RWPE2 (cell line): ENCODE measurements at places on chromosomes 16 and 17.
A peak's percentile ranks its signal among the peaks of the same experiment; 100 is the strongest.

- DNase-seq: no peak
Observed at GRCh38 chr17:27567563-27567859, 63.5 kb upstream of the LGALS9 start.

DNA sequence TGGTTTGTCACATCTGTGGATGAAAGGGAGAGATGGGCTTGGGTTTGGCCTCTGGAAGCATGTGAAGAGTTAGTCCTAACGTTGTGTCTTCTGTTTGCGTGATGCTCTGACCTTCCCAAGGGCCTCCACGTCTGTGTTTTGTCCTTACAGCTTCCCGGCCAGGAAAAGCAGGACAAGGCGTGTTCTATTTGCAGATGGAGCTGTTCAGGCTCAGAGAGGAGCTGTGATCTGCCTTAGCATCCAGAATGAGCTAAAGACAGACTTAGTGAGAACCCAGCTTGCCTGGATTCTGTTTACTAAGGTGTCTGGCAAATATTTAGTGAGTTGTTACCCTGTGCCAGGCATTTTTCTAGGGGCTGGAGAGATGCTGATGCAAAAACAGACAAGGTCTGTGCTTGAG, 282.1 kb downstream of the CBLN1 start:
- DNase-seq: no peak

- DNase-seq: no peak
Observed at GRCh38 chr17:59626756-59627155, 7.1 kb downstream of the CLTC start.

- no peak for DNase-seq
Observed at GRCh38 chr16:46882304-46882939, 1.7 kb upstream of the GPT2 start.

DNA sequence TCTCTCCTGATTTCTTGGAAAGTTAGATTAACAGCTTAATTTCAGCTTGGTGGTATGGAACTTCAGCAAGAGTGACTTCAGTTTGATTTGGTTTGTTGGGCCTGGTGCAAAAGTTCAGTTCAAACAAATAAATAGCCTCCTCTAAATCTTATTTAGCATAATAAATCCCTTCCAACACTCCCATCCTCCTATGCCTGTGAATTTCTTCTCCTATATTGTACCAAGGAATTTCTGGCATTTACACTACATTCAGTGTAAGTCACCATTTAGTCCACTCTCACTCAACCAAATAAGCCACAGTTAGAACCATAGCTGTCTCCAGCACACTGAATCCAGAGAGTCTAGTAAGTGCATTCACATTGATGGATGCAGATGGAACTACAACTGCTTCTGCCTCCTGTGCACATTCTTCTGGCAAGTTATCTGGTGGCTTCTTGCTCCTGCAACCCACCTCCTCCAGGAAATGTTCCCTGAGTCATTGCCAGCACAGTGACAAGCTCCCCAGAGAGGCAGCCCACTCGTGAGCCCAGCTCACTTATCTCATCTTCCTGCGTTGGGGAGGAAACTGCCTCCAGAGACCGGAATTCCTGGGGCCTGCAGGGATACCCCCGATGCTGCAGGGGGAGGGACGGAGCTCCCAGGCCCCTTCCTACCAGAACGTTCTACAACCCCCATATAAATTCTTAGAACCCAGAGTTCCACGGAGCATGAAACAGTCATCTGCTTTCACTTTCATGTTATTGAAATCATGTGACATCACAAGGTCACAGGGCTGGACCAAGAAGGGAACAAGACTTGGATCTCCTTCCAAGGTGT, 318.3 kb downstream of the PHKB start:
- no peak for DNase-seq

GRCh38 chr16:12391956-12392355, 411.7 kb downstream of the CPPED1 start:
- DNase-seq: no peak

DNA sequence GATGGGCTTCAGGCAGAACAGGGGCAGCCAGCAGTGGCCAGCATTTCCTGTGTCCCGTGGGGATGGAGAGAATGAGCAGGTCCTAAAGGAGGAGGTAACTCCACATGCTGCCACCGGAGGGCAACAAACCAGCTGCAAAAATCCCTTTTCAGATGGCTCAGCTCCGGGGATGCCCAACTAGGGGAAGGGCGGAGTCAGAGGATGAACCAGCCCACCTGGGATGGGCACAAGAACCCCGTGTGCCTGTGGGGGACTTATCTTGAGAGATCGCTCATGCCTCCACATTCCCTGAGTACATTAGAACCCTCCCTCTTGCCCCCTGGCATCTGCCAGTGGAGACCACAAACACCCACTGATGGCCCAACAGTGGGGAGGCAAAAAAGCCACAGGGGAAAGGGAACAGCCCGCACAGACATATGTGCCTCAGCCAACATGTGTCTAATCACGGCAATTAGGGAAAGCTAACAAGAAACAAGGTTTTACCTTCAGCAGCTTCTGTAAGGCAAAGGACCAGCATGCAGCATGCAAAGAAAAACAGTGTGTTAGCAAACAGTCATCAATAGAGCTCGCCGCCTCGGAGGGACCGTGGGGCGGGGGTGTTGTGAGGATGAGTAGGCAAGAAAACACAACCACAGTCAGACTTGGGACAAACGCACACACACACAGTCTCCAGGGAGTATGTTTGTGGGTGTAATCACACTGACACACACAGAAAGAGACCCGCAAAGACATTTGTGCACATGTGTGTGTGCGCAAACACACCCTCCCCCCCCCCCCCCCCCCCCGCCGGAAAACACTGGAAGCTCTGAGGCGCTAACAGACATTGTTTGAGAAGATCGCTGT, 64.0 kb downstream of the MYO18A start:
- no peak for DNase-seq

DNA sequence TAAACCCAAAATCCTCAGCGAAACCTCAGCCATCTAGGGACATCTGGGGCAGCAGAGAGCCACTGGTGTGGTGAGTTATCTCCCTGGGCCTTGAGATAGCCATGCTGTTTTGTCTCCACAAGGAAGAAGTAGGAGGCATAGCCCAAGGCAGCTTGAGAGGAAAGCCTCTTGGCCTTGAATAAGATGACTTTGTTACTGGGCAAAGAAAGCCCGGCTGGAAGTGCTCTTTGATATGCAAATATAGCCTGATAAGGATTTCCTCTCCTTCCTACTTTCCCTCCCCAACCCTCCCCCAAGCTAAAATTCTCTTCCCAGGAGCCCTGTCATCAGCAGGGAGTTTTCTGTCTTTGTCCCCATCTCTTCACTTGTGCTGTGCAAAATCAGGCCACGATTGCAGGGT, 694.4 kb downstream of the MAF start:
- no peak for DNase-seq

DNA sequence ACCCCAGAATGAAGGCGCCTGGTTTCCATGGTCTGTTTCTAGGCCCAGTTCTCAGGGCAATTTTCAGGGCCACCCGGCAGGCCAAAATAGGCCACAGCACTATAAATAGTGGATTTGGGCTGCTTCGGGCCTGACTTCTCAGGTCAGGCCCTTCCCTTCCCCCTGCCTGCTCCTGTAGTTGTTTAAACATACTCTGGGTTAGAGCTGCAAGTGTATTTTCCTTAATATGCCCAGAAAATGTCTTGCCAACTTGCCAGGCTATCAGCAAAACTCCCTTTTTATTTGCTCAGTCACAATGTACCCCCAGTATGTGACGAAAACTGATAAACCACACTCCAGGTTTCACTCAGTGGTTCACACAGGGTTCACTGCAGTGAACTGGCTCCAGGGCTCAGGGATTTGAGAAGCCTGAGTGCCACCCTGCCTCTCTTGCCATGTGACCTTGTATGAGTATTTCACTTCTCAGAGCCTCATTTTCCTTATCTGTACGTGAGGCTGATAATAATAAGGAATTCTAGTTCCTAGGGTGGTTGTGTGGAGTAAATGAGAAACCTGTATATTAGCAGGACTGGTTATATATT, 76.5 kb downstream of the GPRC5B start:
- DNase-seq: no peak

DNA sequence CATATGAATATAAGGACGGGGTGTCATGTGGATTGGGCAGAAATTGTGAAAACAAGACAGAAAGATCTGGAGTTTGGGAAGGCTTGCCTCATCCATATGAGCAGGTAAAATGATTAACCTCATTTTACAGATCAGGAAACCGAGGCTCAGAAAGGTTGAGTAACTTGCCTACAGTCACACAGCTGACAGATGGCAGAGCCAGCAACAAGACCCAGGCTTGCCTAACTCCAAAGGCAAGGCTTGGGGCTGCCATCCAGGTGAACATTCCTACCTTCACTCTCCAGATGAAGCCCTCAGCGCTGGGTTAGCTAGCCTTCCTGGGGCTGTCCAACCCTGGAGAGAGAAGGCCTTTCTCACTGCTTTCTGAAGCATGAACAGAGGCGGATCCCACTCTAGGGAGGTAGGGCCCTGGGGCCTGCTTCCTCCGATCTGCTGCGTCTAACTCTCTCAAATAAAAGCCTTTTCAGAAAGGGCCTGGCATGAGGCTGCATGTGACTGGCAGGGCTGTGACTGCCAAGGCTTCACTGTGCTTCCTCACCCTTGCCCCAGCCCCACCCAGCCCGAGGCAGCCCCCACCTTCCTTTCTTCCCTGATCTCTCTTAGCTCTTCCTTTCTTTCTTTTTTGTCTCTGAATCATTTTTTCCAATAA, 107.8 kb downstream of the GNAO1 start:
- no peak for DNase-seq

- DNase-seq: peak; percentile 37
Observed at GRCh38 chr16:3946604-3947180, 66.2 kb upstream of the CREBBP start.

GRCh38 chr17:17724307-17725010, 43.2 kb downstream of the RAI1 start:
- DNase-seq: no peak

- no peak for DNase-seq
Observed at GRCh38 chr16:70777973-70778406, 23.0 kb downstream of the VAC14 start.

- DNase-seq: no peak
Observed at GRCh38 chr17:34997355-34997862, 17.1 kb downstream of the LIG3 start.

DNA sequence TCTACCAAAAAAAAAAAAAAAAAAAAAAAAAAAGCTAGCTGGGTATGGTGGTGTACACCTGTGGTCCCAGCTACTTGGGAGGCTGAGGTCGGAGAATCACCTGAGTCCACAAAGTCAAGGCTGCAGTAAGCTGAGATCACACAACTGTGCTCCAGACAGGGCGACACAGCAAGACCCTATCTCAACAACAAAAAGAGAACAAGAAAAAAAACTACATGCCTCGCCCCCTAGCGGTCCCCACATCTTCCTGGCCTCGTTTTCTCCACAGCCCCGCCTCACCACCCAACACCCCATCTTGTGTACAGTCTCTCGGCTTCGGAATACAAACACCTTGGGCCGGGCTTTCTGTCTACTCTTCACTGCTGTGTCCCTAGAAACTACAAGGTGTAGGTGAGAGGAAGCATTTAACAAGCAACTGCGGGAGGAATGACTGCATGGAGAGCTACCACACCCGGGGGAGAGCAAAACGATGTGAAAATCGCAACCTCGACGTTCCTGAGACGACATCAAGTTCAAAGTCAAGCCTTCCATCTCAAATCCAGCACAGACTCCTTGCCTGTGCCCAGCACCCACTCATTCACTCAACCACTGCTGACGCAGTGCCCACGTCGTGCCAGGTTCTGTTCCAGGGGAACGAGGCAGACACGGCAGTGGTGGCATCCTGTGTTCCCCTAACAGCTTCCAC, 9.0 kb downstream of the NTAN1 start:
- no peak for DNase-seq

DNA sequence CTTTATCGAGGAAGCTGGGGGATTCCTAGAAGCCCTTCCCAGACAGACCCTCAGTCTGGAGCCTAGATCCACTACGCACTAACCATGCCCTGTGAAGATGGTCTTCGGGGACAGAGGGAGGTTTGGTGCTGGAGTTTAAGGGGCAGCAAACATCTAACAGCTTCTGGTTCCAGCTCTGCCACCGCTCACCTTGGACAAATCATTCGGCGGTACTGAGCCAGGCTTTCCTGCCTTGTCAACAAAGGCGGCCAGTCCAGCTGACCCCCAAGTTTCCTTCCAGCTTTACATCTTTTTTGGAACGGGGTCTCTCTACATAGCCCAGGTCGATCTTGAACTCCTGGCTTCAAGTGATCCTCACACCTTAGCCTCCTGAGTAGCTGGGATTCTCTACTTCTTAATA, 369 bp upstream of the GJD3 start:
- no peak for DNase-seq

DNA sequence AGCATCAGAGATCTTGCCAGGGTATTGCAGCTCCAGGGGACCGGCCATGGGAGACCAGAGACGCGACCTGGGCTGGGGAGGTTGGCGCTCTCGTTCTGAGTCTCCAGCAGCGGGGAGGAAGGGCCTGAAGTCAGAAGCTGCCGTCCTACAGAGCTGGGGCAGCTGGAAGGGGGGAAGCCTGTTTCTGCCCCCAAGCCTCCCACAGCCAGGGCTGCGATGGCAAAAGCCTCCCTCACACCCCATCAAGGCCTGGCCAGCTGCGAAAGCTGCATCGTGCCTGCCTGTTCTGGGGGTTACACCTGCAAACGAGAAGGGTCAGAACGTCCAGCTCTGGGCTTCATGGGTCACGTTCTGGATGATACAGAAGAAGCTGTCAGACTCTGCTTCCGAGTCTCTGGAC, 26.1 kb downstream of the MAPK8IP3 start:
- DNase-seq: no peak

DNA sequence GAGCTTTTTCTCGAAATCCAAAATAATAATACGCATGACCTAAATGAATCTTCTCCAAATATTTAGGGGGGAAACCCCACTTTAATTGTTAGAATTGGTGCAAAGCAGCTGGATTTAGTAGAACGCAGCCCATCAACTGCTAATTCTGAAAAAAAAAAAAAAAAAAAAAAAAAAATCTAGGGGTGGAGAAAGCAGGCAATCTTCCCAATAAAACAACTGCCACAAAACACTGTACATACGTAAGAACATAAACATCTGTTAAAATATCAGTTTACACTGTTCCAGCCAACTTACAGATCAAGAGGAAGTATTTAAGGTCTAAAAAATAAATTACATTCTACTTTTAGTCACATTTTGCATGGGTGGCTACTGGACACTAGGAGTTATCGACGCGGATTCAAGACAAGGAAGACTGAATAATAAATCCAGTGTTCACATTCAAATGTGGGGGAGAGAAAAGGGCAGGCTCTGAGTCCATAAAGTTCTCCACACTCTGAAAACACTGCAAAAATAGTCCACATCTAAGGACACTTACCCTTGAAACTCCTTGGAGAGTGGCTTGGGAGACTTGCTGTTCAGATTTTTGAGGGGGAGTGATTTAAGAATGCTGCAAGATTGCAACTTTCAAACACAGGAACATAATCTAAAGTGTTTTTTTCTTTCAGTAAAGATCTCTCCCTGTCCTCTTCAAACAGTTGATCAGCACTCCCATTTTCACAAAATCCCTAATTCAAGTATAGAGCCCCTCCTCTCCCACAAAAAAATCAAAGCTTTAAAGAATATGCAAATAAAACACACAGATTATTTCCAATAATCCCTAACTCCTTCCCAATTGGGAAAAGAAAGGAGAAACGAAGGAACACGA, 1.3 kb downstream of the APPBP2 start:
- DNase-seq: no peak

DNA sequence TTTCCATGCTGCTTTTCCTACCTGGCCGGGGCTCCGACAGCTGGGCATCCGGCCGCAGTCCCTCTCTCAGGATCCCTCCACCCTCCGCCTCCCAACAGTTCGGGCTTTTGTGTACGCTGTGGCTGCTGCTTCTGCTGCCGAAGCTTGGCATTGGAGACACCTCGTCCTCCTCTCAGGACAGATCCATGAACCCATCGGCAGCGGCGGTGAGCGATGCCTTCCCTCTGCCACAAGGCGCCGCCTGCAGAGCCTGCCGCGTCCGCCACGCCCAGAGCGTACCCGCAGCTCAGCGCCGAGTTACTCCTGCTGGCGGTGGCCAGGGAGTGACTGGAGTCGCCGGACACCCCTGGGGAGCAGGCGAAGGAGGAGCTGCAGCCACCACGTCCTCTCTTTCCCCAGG, 2032.8 kb downstream of the TP53TG3F start:
- DNase-seq: no peak
